Endothelial cell of coronary artery (primary cell): ENCODE measurements at places on chromosomes 4 and X. TPM values are rescaled to one million over a fixed set of nuclear protein-coding genes. Genes with fewer than 3 reads are reported as not detected.

Gene HTN1
- not detected in 2 replicates for total RNA-seq

Gene RASSF6
- not detected in 2 replicates for total RNA-seq

Gene TMEM35A
- total RNA-seq = 1.8 and 4.9 TPM in 2 replicates

Gene TEX13D
- not detected in 2 replicates for total RNA-seq

Gene FRG2
- total RNA-seq = not detected in 2 replicates

Gene SSX4
- not detected in 2 replicates for total RNA-seq

Gene CD38
- total RNA-seq = 0.09 TPM in 2 replicates

Gene NR0B1
- not detected in 2 replicates for total RNA-seq

Gene RTL3
- total RNA-seq = under 0.01 TPM in 1 of 2 replicates, not detected in the other

Gene FGF13
- 0.09 TPM in 1 of 2 replicates, not detected in the other for total RNA-seq

Gene MANBA
- 11.3 and 23.1 TPM in 2 replicates for total RNA-seq

Gene RHOXF2
- not detected in 2 replicates for total RNA-seq

Gene SASH3
- total RNA-seq = not detected in 2 replicates

Gene WDFY3
- total RNA-seq = 72.4 and 89.6 TPM in 2 replicates

Gene ANOS1
- 0.28 and 0.54 TPM in 2 replicates for total RNA-seq

Gene ZNF711
- 1.5 and 1.7 TPM in 2 replicates for total RNA-seq

Gene NPY2R
- total RNA-seq = not detected in 2 replicates

Gene SPATA4
- 0.09 TPM in 2 replicates for total RNA-seq

Gene ASB12
- total RNA-seq = 0.09 TPM in 1 of 2 replicates, not detected in the other

Gene GATA1
- not detected in 2 replicates for total RNA-seq

Gene RBPJ
- total RNA-seq = 33.0 and 33.8 TPM in 2 replicates

Gene ELOVL6
- 2.8 and 7.7 TPM in 2 replicates for total RNA-seq

Gene PQBP1
- total RNA-seq = 88.2 and 121 TPM in 2 replicates

Gene SMARCA5
- 47.4 and 52.7 TPM in 2 replicates for total RNA-seq

Gene TRIML2
- total RNA-seq = not detected in 2 replicates

Gene SLC9B1
- 0.47 and 0.63 TPM in 2 replicates for total RNA-seq

Gene PLAC8
- total RNA-seq = 0.09 TPM in 1 of 2 replicates, not detected in the other

Gene ARHGAP6
- total RNA-seq = 0.36 and 0.47 TPM in 2 replicates

Gene CXorf65
- total RNA-seq = not detected in 2 replicates

Gene GRPR
- total RNA-seq = 0.09 TPM in 1 of 2 replicates, not detected in the other

Gene CT83
- total RNA-seq = not detected in 2 replicates

Gene SRPK3
- total RNA-seq = 0.09 TPM in 2 replicates

Gene AADAT
- 0.81 and 1.0 TPM in 2 replicates for total RNA-seq
